Stimulated activated CD8-positive, alpha-beta memory T cell treated with anti-CD3 and anti-CD28 coated beads, Interleukin-4, amount 100 ng/mL, for 1 hour (primary cell): ENCODE measurements at places on chromosomes 2 and 18.

GRCh38 chr2:218028189-218028495 lies 25.3 kb upstream of the TNS1 start:
- no peak for DNase-seq

GRCh38 chr18:68714366-68714711 lies 569 bp downstream of the TMX3 start:
- DNase-seq = no peak

- DNase-seq = peak; percentile 9
Observed at GRCh38 chr18:70489986-70490933, 201.4 kb downstream of the SOCS6 start.

DNA sequence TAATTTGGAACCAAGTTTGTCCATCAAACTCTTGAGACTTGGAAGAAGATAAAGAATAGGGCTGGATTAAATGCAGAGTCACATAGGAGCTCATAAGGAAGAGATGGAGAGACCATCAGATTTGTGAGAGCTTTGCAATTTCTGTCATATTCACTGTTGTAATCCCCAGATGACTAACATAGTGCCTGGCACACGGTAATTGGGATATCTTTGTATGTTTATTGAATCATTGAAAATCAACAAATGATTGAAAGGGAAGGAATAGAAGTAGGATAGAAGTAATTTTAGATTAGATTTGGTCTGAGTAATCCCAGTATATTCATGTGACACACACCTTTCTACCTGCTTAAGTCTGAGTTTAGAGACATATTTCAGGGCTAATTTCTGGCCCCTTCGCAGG lies 75.4 kb downstream of the LCLAT1 start:
- no peak for DNase-seq

GRCh38 chr2:39728941-39729351 lies 50.1 kb downstream of the THUMPD2 start:
- no peak for DNase-seq

DNA sequence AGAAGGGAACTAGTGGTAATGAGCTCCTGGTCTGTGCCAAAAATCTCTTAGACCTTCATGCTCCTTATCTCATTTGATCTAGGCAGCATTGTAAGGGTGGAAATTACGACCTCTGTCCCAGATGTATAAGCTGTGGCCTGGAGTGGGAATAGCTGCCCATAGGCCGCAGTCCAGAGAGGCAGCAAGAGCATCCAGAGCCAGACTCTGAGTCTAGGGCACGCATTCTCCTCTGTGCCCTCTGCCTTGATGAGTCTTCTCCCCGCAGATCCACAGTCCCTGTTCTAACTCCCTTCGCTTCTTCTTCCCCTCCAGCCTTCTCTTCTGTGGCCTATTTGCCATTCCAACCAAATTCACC lies 304.6 kb downstream of the MYCN start:
- no peak for DNase-seq

DNA sequence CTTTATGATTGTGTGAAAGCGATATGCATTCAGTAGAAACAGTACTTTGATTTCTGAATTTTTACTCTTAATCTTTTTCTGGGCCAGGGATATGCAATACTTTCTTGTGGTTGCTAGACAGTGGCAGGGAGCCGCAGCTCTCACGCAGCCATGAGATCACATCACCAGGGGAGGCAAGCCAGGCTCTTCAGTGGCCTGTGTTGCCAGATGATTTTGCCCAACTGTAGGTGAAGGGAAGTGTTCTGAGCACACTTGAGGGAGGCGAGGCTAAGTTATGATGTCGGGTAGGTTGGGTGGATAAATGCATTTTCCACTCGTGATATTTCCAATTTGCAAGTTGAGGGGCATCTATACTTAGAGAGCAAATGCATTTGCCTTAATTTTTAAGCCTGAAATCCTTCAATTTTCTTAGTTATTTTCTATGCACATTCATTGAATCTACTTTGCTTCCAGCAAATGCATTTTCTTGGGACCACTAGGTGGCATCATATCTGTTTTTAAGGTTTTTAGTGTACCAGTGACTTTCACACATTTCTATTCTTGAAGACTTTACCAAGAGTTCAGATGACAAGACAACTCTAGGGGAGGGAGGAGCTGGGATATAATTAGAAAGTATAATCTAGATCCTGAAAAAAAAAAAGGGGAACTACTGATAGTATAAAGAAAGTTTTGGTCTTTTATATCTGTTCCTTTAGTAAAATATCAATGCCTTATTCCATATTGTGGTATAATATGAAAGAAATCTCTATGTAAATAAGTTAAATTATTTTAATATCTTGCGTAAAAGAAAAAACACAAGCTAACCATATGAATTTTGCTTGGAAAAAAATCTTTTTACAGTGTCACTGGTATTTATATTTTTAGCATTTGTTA lies 643.3 kb downstream of the SOCS6 start:
- no peak for DNase-seq

GRCh38 chr2:10523406-10524189 lies 75.5 kb upstream of the ODC1 start:
- DNase-seq = no peak

DNA sequence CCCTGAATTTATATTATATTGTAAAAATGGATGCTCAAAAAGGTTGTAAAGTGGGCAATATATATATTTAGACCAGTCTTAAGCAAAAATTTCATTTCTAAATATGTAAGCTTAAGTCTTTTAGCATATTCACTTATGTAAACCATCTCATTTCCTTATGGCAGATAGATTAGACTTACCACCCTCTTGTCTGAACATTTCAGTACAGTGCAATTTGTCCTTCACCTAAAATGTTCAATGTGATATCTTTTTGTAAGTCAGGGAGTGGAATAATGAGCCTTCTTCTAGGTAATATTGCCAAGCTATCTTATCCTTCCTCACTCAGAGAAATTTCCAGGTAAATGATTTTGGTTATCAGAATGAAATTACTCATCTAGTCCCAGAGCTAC lies 92.3 kb downstream of the KLF7 start:
- no peak for DNase-seq

- no peak for DNase-seq
Observed at GRCh38 chr2:238912916-238913875, 65.3 kb downstream of the TWIST2 start.
